ENCODE measurements at places on chromosomes 1 and 21. TPM values are rescaled to one million over a fixed set of nuclear protein-coding genes. Genes with fewer than 3 reads are reported as not detected.

DNA sequence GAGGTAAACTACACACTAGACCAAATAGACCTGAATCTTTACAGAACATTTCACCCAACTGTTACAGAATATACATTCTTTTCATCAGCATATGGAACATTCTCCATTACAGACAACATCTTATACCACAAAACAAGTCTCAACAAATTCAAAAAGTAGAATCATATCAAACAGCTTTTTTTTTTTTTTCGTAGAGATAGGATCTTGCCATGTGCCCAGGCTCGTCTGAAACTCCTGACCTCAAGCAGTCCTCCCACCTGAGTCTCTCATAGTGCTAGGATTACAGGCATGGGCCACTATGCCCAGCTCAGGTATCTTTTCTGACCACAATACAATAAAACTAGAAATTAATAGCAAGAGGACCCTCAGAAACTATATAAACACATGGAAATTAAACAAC is 36.5 kb downstream of the HSF2BP start:
- DNase-seq: no peak

DNA sequence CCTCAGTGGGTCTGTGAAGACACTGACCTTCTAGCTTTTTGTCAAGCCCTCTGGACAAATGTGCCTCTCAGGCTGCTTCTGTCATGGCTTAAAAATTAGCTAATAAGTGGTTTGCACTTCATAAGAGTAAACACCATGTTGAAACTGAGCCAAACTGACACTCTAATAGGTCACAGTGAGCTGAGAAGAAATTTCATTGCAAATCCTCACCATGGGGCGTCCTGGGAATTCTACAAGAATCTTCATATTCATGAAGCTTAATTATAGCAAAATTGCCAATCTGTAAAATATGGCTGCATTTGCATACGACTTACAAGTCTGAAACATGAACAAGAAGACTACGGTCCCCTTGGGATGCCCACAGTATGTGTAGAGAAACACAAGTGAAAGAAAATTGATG is 188.6 kb downstream of the DSCAM start:
- no peak for DNase-seq

GRCh38 chr1:167198518-167199133 is 22.1 kb upstream of the POU2F1 start:
- no peak for DNase-seq

- DNase-seq: peak; percentile 94
Observed at GRCh38 chr1:156090840-156091188, 8.5 kb upstream of the MEX3A start.

- no peak for DNase-seq
Observed at GRCh38 chr1:108601708-108602410, 42.0 kb downstream of the EEIG2 start.

GRCh38 chr1:60170709-60171108 is 97.1 kb upstream of the C1orf87 start:
- no peak for DNase-seq

DNA sequence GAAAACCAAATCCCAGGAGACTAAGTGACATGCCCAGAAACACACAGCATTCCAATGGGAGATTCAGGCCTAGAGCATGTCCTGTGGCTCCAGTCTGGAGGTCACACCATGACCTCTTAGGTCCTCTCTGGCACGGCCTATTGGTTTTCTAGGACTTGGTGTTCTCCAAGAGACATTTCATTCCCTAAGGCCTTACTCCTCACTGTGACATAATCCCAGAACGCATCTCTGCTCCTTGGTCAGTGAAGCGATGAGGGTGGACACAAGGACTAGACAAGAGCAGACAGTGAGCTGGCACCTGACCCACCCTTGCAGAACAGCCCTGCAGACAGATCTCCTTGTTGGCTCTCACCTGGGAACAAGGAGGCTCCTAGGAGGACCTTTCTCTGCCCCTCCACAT is 860 bp downstream of the IVL start:
- DNase-seq: no peak

- DNase-seq: no peak
Observed at GRCh38 chr21:36323032-36323431, 3.0 kb downstream of the MORC3 start.

DNA sequence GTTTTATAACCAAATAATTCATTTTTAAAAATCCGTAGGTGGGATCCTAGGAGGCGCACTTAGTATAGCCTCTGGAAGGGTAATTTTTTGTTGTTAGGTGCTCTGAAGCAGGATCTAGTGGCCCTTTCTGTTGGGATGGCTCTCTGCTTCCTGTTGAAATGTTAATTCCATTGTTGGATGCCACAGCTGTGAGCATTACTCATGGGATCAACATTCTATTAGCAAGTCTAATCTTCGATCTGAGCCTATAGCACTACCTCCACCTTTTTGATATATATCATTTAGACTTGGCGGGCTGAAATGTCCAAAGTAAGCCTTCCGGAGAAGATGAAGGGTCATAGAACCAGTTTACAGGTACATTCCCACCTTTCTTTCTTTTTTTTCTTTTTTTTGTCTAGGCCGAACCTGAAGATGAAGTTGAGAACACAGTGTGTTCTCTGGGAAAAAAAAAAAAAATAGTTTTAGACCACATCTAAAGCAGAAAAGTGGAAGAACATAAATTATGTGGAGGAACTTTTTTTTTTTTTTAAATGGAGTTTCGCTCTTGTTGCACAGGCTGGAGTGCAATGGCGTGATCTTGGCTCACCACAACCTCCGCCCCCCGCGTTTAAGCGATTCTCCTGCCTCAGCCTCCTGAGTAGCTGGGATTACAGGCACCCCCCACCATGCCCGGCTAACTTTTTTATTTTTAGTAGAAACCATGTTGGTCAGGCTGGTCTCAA is 1.4 kb downstream of the CXADR start:
- DNase-seq: no peak

DNA sequence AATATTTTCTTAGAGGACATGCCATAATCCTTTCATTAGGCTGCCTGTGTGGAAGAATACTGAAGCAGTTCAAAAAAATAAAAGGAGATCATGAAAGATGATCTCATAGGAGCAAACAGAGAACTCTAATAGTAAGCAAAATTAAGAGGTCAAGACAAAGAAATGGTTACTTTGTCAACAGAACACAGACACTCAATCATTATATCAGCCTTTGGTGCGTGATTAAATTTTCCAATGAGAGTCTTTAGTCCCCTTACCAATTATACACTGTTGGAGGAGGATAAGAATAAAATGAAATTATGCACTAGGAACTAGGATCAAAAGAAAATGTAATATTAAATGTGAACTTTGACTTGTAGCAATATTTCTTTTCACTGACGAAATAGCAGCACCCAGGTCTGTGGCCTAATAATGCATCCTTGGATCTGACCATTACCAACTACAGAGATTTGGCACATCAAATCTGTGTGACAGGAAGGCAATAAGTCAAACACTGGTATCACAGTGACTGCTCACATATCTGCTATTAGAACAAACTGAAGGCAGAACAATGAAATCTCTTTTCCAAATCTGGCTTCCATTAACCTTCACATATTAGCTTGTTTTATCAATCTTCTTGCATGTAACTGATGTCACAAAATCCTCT is 1812.9 kb downstream of the PLA2G4A start:
- no peak for DNase-seq

DNA sequence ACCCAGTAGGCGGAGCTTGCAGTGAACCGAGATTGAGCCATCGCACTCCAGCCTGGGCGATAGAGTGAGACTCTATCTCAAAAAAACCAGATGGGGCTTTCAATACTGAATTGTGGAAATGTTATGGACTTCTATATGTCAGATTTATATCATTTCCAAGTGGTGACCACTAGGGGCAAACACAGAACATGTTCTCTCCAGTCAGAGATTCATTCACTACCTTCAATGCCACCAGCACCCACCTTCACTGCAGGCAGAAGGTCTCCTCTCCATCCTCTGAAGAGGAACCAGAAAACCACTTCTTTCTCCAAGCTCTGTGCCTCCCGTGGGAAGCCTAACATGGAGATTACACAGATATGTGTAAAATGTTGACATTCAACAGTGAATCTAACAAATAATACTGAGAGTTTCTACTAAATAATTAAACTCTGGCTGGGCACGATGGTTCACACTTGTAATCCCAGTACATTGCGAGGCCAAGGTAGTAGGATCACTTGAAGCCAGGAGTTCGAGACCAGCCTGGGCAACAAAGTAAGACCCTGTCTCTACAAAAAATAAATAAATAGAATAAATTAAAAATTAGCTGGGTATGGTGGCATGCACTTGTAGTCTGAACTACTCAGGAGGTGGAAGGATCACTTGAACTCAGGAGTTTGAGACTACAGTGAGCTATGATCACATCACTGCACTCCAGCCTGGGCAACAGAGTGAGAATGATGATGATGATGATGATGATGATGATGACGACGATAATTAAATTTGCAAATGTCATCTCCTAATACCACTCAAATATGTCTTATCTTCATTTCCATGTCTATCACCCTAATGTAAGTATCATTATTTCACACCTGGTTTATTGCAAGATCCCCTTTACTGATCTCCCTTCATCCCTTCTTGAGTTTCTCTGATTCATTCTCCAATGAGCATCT is 151.1 kb downstream of the ZNF281 start:
- DNase-seq: no peak

- no peak for DNase-seq
Observed at GRCh38 chr1:8587784-8588183, 229.7 kb downstream of the RERE start.

DNA sequence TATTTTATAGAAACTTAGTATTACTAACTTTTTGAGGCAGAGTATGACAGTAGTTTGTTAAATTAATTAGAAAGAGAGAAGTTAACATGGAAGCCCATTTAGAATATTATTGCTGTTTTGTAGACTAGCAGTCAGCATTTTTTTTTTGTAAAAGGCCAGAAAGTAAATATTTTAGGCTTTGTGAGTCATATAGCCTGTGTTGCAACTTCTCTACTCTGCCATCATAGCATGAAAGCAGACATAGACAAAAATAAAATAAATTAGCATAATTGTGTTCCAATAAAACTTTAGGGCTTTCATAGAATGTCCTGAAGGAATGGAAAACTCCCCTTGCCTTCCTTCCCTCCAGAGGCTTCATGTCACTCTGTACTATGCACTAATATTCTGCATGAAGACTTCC is 12.3 kb upstream of the RGS4 start:
- no peak for DNase-seq

DNA sequence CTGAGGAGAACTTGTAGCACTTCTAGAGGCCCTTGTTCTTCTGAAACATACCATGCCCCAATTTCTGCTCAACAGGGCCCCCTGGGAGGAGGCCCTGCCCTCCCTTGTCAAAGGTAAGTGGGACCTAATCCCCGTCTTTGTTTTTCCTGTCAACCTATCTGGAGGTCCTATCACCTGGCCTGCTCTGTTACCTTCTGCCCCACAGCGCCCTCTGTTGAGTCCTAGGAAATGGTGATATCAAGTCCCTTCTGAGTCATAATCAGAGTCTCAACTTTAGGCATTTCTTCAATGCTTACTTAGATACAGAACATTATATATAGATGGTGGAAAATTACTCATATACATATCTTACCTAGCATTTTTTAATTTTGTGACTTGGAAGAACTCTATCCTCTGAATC is 28.2 kb upstream of the FCRL4 start:
- DNase-seq: no peak

- DNase-seq: no peak
Observed at GRCh38 chr1:107430540-107431228, 289.8 kb downstream of the NTNG1 start.

DNA sequence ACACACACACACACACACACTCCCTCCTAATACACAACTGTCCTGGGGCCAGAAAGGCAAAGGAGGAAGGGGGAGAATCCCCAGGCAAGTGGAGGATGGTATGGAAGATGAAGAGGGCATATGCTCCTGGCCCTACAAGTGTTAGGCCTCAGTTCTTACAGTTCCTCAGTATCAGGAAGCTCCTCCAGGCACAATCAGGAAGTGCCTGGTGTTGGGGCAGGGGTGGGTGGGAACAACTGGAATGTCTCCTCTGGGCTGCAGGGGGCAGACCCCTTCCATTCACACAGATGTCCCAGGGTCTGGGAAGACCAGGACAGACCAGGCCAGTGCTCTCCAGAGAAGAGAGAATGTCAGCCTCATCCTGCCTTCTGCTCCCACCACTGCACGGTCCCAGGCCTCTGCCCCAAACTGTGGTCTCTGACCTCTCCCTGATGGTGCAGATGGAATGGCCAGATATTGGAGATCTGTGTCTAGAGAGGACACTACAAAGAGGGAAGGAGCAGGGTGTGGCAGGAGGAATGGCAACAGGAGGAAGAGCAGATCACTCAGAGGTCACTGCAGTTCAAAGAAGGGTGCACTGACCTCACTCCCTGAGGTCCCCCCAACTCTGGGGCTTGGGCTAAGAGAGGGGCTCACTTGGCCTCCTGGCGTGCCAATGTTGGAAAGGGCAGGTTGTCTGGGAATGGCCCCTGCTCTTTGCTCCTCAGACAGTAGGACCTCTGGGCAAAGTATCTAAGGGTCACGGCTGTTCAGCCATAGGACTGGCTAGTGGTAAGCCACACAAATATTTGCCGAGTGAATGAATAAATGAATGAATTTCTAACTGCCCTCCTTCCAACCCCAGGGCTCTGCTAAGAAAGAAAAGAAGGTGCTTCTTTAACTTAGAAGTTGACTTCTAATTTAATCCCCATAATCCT is 2.5 kb upstream of the DENND2D start:
- DNase-seq: no peak

GRCh38 chr1:153776845-153777370 is 1.7 kb downstream of the SLC27A3 start:
- DNase-seq: no peak

GRCh38 chr1:182955596-182956588 is 2.9 kb upstream of the SHCBP1L start:
- no peak for DNase-seq

GRCh38 chr1:217138173-217138765 is 415.0 kb upstream of the ESRRG start:
- no peak for DNase-seq

GRCh38 chr1:47813970-47814369 is 183.2 kb downstream of the TRABD2B start:
- DNase-seq: no peak

GRCh38 chr1:228097333-228098081 is 5.6 kb downstream of the C1orf35 start:
- peak; percentile 20 for DNase-seq

DNA sequence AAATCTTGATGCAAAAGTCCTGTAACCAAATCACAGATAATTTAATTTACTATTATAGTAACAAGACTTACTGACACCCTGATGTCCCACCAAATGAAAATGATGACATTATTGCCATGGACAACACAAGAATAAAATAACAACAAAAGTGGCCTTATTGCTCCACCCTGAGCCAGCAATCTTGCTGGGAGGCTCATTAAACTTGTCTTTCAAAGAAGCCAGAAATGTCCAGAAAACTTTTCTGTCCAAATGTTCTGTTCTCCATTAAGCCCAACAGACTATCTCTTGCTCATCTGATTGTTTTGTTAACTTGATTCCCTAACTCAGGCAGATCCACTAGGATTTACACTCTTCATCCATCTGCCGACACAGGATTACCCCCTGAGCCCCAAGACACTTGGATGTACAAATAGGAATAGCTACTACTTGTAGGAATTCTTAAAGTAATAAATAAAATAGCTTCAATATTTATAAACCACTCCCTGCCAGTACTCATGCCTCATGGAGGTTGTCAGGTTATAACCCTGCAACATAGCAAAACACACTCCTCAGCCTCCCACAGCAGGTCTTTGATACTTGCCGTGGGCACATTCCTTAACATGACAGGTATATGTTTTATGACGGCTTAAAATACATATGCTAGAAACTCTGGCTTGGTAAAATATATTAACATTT is 84.9 kb downstream of the PTPN14 start:
- no peak for DNase-seq

Gene SLC35D1
- total RNA-seq: 9.7 TPM

Gene ZNF687
- 15.3 TPM for total RNA-seq

Gene SYCP1
- 0.38 TPM for total RNA-seq

Gene S100A7
- not detected for total RNA-seq

Gene OR4F29
- total RNA-seq: not detected

Gene KCNA3
- 1.2 TPM for total RNA-seq

Gene KCND3
- total RNA-seq: 8.0 TPM

Gene LRRC3
- total RNA-seq: 4.4 TPM

Gene CELA2A
- total RNA-seq: not detected

All from omental fat pad (tissue), 4 donors.